ENCODE measurements at places on chromosomes 16 and 17. TPM values are rescaled to one million over a fixed set of nuclear protein-coding genes. Genes with fewer than 3 reads are reported as not detected.

PLA2G15 gene
- 51.8 TPM for total RNA-seq

MSLN gene
- 0.33 TPM for total RNA-seq

DNA sequence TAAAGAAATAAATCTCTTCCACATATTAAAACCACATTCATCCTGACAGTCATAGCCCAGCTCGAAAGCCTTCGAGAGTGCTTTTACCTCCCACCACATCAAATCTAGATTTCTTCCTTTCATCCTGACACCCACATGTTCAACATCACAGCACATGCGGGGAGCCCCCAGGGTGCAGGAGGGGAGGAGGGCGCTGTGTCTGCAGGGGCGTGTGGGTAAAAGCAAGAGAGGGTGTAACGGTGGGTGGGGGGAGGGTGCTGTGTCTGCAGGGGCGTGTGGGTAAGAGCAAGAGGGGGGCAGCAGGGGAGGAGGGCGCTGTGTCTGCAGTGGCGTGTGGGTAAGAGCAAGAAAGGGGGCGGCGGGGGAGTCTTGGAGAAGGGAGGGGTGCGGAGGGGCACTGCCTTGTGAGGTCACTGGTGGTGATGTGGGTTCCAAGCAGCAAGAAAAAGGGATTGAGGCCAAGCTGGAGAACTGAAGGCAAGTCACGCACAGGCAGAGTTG is 34.7 kb downstream of the ADCY9 start:
- DNase-seq, result peak; percentile 25

- peak; percentile 11 for DNase-seq
Observed at GRCh38 chr17:72677714-72678390, 414.6 kb downstream of the SLC39A11 start.

- no peak for DNase-seq
Observed at GRCh38 chr16:12876778-12877177, 24.6 kb upstream of the SHISA9 start.

- no peak for DNase-seq
Observed at GRCh38 chr17:36791942-36792475, 145.3 kb upstream of the LHX1 start.

DNA sequence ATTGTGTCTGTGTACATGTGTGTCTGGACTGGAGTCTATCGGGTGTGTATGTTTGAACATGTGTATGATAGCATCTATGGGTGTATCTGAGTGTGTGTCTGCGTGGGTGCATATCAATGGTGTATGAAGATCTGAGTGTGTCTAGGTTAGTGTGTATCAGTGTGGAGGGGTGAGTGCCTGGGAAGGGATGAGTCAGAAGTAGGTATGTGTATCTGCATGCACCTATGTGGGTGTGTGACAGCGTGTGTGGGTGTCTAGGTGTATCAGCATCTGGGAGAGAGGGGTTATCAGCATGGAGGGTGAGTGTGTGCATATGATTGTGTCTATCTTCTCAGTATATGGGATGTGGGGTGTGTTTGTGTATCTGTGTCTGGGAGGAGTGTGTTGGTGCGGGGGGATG is 58.2 kb upstream of the LHX1 start:
- DNase-seq, result no peak

GRCh38 chr16:55083052-55083451 is 152.4 kb downstream of the IRX5 start:
- no peak for DNase-seq

DNA sequence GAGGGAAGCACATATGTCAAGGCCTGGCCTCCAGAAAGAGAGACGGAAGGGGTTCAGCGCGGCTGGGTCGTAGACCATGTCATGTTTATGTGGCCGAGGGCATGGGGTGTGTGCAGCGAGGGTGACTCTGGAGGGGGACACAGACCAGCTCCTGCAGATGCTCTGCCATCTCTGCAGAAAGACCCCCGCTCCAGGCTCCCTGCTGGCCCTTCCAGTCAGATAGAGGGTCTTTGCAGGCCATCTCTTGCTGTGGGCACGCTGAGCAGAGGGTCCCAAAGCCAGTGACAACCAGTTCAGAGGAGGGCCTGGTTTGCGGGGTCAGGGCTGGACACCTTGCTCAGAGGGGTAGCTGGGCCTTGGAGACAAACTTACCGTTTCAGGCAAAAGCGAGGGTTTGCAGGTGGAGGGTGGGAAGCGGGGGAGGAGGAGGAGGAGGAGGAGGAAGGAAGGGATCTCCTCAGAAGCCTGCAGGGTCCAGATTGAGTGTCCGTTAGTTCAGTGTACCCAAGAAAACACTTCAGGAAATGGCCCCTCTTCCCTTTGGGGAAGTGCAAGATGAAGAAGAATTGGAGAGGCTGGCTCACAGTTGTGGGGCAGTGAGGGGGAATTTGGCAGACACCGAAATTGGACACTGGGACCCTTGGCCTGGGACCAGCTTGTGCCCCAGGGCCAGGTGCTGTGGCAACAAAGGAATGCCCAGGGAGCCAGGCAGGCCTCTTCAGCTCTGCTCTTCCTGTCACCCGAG is 102.8 kb downstream of the CMIP start:
- no peak for DNase-seq

Measured in HFFc6 (cell line).